Left kidney (tissue), 8 donors: ENCODE measurements at places on chromosomes 3 and 15. TPM values are rescaled to one million over a fixed set of nuclear protein-coding genes. Genes with fewer than 3 reads are reported as not detected.

GRCh38 chr3:66808891-66809594 lies 189.1 kb upstream of the KBTBD8 start:
- no peak for DNase-seq

GRCh38 chr3:90015688-90016356 lies 908.4 kb downstream of the EPHA3 start:
- no peak for DNase-seq

DNA sequence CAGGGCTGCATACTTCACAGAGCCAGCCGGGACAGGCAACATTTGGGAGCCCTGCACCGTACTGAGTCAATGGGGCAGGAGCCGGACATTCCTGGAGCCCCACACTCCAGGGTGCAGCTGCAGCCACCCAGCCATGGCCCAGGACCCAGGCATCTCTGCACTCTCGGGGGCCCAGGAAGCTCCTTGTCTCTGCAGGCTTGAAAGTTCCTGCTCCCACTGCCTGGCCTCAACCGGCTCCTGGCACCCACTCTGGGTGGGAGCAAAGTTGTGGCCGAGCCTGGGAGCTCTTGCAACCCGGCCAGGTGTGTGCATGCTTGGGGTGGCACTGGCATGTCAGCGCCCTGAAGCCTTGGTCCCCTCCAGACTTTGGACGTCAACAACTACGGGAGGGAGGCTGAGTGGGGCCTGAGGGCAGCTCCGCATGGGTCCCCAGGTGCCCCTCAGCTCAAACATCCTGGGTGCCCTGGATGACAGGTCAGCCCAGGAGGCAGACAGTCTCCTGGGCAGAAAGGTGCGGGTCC lies 833.5 kb upstream of the CADM2 start:
- DNase-seq = no peak

GRCh38 chr3:25885544-25885943 lies 95.7 kb downstream of the OXSM start:
- DNase-seq = no peak

DNA sequence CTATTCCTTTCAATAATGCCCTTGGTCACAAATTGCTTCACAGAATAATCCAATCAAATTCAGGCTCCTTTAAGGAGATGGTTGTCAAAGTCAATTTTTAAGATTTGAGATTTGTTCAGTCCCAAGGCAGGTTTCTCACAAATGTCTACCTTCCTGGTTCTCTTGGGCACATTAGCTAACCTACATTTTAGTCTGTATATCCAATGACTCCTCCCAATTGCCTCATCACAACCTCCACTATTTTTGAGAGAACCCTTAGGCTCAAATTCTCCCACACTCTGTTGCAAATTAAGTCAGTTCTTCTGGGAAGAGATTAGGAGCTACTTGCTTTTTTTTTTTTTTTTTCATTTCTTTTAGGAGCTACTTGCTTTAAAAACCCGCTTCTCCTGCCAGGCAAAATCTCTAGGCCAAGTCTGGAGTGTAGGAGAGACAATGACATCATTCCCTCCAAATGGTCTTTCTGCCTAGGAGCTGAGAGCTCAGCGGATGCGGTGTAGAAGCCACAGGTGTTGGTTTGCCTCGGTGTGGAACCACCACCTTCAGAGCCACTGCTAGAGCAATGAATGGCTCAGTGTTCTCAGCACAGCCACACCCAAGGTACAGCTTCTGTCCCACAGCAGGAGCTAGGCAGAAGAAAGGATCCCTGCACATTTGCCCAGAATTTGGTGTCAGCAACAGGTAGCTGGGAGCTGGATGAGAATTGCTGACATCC lies 10.0 kb upstream of the INO80 start:
- DNase-seq = no peak

Gene MRPL3
- 121 TPM for polyA plus RNA-seq

Gene GOLGA8S
- polyA plus RNA-seq = 1.4 TPM

Gene FBXO40
- 0.02 TPM for polyA plus RNA-seq

GRCh38 chr3:39529577-39529976 lies 62.1 kb downstream of the MOBP start:
- no peak for DNase-seq

GRCh38 chr3:138732456-138732855 lies 102.3 kb downstream of the PIK3CB start:
- no peak for DNase-seq

DNA sequence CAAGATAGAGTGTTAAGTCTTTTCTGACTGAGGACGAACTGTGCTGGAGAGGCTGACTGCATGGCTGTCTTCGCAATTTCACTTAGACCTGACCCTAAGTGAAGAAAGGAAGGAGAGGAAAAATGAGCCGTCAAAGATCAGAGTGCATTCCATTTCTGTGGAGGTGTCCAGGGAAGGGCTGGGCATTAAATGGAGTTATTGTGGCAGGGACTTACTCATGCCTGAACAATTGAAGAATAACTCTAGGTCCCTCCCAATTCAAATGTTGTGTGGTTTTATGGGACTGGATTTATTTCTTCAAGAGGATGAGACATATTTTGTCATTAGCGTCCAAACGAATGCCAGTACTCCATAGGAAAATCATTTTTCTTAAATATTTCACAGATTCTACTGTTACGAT lies 187.3 kb upstream of the CFAP20DC start:
- no peak for DNase-seq

DNA sequence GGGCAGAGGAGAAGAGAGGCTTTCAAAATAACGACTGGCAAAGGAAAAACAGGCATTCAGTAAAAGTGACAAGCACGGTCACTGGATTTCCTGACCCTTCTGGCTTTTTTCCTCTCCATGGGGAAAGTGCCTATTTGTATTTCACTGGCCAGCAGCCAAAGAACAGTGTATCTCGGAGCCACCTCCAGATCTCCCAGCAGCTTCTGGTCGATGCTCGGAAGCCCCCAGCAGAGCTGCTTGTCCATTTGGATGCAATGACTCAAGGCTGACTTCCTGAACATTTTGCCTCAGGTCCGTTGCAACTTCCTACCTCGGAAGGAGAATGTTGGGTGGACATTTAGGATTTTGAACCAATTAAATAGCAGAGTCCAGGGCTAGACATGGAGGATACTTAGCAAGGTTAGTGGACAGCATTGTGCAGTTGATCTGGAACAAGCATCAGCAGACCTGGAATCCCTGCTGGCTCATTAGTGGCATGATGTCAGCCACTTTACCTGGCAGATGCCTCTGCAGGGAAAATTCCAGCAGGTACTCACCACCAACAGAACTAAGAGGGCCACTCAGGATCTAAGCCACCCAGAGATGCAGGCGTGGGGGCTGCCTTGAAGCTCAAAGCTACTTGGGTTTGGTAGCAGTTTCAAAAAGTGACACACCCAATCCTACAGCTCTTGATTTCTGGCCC lies 1.1 kb downstream of the FAM107A start:
- no peak for DNase-seq

Gene MST1
- polyA plus RNA-seq = 133 TPM

DNA sequence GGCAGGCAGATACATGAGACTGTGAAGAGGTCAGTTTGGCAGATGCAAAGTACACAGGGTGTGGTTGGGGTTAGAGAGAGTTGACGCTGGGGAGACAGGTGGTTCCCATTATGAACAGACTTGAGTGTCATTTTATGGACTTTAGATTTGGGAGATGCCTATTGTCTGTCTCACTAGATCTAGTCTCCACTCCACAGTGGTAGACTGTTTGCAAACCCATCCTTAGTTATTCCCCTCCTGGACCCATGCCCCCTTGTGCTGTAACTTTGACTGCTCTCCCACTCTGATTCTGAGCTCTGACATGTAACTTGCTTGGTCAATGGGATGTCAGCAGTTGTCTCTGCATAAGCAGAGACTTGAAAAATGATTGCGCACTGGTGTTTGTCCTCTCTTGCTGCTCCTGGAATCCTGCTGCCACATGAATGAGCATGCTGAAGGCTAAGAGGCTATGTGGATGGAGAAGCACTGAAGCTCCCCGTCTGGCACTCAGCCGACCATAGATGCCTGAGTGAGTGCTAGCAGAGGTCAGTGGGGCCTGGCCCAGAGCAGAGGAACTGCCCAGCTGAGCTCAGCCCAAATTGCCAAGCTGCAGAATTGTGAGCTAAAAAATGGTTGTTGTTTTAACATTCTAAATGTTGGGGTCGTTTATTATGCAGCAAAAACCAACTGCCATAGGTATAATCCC lies 88.2 kb downstream of the FAM43A start:
- DNase-seq = no peak
